ENCODE measurements at places on chromosomes 5 and 9.

DNA sequence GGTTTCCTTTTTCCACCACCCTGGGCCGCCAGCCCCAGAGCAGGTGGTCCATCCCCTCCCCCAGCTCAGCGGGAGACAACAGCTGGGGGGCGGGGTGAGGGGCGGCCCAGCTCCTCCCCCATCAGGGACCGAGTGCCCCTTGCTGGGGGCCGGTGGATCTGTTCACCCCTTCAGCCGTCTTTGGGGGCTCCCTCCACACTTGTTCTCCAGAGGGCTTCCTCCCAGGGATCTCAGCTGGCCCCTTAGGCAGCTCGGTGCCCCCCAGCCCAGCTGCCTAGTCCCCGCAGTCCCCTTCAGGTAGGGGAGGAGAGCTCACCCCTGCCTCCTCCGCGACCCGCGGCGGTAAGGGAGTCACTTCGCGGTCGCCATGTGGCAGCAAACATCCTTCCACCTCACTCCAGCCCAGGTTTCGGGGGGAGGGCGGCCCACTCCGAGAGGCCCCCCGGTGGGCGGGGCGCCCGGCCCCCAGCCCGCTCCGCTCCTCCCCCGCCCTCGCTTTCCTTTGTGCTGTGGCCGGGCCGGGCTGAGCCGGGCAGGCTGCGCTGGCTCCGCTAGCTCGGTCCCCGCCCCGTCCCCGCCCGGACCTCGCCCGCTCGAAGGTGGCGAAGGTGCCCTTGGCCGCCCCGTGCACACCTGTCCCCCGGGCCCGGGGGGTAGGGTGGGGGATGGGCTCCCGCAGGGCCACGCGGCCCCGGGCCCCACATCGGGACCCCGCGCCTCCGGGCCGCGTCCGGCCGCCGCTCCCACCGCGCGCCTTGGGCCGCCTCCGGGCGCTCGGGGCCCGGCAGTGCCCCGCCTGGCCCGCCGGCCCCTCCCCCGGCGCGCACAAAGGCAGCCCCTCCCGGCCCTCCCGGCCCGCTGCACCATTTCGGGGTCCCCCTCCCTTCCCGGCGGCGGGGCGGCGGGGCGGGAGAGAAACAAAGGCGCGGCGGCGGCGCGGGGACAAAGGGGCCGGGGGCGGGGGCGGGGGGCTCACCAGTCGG is 683 bp downstream of the DBN1 start:
- DNase-seq, result no peak

GRCh38 chr5:1391691-1392090 is 46.8 kb upstream of the CLPTM1L start:
- DNase-seq, result no peak

- no peak for DNase-seq
Measured at GRCh38 chr9:115006660-115007059, 76.3 kb upstream of the TNFSF8 start.

GRCh38 chr9:91255327-91255726 is 106.4 kb downstream of the AUH start:
- no peak for DNase-seq

- DNase-seq, result no peak
Measured at GRCh38 chr5:62281411-62281810, 24.6 kb upstream of the KIF2A start.

DNA sequence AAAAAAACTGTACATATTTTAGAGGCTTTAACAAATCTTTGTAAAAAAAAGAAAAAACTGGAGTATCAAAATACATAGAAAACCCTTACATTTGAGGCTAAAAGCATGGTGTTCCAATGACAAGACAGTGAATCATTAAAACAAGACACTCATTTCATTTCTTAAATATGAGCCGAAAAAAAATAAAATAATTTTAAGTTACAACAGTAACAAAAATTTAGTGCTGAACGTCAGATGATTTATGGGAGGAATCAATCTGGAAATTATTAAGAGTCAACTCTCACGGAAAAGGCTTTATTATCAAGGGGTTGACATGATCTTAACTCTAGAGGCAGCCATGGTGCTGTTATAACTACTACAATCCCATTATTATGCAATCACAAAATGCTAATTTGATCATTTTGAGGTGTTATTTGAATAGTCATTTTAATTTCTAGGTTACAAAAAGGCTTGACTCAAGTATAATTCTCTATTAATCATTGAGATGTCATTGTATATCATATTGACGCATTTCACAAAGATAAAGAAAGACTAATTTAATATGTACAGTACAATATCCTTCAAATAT is 51.9 kb downstream of the MAPKAP1 start:
- DNase-seq, result no peak

DNA sequence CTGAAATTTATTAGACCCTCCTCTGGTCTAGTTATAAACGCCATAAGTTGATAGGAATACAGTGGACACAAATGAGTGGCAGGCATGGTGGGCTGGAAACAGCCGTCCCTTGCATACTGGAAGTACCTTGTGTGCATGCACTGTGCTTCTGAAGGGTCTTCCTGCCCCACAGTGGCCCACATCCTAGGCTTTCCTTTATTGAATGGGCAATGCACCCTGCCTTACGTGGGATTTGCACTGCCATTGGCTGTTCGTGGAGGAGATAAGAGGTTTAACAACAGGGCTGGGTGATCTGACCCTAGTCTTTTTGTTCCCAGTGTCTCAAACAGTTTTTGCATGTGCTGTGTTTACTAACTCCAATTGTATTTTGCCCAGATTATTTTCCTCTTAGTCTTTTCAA is 480.8 kb downstream of the GADD45G start:
- no peak for DNase-seq

DNA sequence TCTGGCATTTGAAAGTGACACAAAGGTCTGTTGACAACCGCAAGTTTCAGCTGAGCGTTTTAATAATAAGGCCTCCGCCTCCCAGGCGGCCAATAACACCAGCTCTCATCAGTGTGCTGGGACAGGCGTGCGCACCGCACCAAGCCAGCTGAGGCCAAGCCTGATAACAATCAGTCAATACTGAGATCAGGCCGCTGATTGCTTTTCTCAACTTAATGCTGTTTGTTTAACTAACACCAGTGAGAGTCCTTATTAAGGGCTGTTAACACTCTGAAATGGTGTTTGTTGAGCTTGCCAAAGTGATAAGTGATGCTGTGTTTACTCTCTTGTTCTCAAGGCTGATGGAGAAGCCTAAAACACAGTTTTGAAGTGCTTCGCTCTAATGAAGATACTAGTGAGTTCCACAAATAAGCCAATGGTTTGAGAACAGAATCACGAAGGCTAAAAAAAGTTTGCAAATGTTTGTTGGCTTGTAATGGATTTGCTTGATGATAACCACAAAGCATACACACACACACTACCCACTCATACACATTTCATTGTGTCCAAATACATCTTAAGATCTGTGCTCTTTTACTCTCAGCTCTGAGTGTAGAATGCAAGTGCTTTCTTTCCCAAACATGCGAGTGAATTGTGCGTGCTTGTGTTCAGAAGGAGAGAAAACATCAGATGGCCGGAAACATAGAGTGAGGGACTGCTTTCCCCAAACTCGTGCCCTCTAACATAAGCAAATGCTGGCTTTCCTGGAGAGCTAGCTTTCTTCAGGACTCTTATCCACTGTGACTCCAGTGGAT is 330.4 kb upstream of the KLF4 start:
- no peak for DNase-seq

DNA sequence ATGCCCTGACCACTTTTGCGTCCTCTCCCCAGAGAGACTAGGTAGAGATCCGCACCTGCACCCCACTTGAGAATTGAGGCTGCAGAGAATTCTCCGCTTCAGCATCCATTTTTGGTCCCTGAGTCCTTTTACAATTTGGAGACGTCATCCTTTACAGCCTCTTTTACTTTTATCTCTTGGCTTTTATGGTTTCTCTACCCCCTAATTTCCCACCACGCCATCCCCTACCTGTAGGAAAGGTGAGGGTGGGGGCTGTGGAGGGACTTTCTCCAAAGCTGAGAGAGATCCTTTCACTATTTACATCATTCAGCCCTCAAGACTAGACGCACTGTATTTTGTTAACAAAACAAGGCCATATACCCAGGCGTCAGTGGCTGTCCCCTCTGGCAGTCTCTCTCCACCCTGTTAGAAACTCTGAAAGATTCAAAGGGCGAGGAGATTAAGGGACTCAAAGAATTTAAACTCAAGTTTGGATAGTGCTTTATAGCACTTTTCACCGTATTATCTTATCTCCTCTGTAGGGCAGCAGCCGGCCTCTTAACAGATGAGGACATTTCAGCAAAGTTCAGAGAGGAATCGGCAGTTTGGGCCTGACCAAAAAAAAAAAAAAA is 1.7 kb downstream of the MSX2 start:
- DNase-seq, result no peak

DNA sequence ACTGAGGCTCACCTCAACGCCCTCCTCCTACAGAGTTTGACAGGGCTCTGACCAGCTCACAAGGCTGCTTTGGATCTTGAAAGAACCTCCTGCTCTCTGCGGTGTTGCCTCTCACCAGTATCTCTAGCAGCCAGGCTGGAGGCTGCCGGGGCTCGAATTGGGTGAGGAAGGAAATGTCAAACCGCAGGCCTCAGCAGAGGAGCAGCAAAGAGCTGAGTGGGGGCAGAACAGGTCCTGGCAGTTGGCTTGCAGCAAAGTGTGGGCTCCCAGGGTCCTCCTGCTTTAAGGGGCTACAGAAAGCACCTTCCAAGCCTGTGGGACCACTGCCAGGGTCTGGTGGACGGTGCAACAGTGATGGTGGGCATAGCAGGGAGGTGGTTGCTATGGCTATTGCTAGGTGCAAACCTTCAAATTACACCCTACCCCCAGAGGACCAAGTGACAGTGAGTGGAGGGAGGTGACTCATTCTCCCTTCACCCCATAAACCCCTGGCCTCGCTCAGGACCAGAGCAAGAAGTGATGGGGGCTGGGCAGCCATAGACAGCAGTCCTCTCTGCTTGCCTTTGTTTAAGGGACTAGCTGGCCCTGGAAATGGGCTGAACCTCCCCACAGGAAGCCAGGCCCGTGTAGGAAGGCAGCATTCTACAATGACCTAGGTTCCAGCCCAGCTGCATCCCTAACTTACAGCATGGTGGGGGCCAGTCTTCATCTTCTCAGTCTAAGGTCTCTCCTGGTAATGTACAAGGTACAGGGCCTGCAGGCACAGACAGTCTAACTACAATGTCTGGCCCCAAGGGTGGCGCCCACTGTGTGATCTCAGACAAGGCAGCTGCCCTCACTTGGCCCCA is 18.7 kb downstream of the LCP2 start:
- DNase-seq, result peak; percentile 51

DNA sequence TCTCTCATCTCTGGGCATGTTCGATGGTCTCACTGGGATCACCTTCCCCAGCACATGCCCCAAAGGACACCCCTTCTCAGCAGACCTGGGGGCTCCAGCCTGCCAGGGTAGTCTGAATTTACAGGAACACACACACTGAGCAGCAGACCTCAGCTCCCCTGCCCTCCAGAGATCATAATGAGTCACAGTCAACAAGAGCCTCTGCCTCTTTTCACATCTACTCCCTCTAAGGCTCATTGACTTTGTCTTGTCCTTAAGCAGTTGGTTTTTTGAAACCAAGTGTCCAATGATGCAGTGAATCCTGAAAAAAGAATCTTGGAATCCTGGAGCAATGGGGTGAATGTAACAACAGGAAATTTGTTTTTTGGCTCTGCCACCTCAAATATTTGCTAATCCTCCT is 20.8 kb downstream of the GABBR2 start:
- no peak for DNase-seq

- no peak for DNase-seq
Measured at GRCh38 chr5:108386345-108387061, 4.6 kb upstream of the FBXL17 start.

- no peak for DNase-seq
Measured at GRCh38 chr5:143882520-143882919, 70.6 kb downstream of the HMHB1 start.

GRCh38 chr9:68643901-68644809 is 60.9 kb upstream of the PIP5K1B start:
- DNase-seq, result no peak

DNA sequence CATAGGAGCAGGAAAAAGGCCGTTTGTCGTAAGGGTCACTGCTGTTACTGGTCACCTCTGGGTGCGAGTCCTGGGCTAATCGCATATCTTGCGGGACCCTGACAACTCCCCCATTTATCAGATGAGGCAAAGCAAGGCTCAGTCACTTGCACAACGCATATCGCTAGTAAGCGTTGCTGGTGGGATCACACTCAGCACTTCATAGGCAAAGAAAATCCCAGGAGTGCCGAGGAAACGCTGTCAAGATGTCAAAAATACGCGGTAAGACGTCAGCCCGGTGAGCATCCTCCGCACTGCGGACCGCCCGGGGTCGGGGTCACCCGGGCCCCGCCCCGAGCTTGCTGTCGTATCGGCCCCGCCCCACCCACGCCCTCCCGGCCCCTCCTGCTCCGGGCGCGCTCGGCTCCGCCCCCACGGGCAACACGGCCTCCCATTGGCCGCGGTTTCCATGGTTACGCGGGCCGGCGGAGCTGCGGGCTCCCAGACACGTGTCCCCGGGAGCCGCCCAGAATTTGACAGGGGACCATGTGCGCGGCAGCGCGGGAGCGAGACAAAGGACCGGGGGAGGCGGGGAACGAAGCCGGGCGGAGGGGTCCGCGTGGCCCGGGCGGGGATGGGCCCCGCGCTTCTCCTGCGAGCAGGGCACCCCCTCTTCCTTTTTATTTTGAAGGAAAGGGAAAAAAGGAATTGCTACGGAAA is 80.2 kb upstream of the IER5L start:
- DNase-seq, result peak; percentile 92

GRCh38 chr5:173823721-173824567 is 64.2 kb upstream of the CPEB4 start:
- DNase-seq, result no peak

GRCh38 chr9:74496406-74496805 is 729 bp upstream of the RORB start:
- no peak for DNase-seq

GRCh38 chr5:34898258-34898895 is 16.9 kb downstream of the RAD1 start:
- DNase-seq, result peak; percentile 36

DNA sequence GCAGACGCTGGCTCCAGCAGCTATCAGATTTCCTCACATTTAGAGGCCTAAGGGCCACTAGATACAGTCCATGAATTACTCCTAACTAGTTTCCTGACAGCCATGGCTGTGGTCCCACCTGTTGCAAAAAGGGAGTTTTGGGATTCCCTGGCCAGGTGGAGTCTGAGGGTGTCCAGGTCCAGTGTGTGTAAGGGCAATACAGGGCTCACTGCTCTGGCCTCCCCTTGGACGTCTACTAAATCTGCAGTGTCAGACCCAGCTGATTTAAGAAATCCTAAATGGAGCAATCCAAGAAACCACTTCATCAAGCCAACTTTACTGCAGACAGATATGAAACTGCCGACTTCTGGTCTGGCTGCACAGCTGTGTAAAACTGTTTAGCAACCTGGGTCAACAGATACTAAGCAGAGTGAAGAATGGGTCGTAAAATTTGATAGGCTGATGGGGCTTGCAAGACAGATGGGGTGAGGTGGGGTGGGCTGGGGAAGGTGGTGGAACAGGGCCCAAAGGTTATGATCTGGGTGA is 116.4 kb downstream of the GADD45G start:
- DNase-seq, result no peak

- no peak for DNase-seq
Measured at GRCh38 chr9:83199240-83199639, 136.3 kb upstream of the RASEF start.

DNA sequence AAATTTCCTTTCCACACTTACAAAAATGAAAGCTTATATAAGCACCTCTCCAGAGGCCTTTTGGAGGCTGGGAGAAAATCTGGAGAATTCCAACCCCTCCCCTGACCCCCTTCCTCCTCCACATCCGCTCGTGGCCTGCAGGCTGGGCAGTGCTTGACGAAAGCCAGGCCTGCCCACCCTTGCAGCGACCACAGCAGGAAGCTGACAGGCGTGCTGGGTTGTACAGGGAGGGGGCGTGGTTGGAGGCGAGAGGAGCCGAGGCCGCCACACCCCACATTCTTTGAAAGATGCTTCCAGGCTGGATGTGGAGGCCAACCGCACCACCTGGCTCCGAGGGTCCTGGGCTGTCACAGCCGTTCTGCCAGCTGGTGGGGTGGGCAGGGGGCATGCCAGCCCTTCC is 47.8 kb upstream of the IER5L start:
- peak; percentile 83 for DNase-seq

All from left ventricle myocardium inferior (tissue), 1 donor.